ENCODE measurements at places on chromosomes 12 and 14.

DNA sequence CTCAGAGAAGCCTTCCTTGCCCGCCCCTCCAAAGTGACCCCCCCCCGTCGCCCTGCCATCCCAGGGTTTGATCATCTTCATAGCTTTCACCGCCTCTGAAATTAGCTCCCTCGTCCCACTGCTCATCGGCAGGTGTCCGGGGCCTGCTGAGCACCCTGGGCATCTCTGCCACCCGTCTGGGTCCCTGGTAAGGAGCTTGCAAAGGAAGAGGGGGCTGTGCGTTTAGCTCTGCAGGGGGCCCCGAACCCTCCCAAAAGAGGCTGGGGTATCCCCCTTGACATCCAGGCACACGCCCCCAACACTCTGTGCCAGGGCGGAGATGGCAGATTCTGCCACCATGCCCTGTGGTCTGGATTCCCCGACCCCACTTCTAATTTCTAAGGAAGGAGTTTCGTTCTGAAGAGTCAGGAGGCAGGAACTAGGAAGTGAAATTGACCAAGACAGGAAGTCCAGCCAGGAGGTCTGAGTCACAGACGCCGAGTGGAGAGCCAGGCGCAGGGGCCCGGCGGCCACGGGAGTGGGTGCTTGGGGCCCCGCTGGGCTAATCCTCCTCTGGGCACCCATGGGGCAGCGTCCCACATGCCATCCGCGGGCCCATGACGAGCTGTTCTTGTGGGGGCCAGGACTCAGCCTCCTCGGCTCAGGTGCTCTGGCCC, 95.7 kb downstream of the RFLNA start:
- no peak for DNase-seq

DNA sequence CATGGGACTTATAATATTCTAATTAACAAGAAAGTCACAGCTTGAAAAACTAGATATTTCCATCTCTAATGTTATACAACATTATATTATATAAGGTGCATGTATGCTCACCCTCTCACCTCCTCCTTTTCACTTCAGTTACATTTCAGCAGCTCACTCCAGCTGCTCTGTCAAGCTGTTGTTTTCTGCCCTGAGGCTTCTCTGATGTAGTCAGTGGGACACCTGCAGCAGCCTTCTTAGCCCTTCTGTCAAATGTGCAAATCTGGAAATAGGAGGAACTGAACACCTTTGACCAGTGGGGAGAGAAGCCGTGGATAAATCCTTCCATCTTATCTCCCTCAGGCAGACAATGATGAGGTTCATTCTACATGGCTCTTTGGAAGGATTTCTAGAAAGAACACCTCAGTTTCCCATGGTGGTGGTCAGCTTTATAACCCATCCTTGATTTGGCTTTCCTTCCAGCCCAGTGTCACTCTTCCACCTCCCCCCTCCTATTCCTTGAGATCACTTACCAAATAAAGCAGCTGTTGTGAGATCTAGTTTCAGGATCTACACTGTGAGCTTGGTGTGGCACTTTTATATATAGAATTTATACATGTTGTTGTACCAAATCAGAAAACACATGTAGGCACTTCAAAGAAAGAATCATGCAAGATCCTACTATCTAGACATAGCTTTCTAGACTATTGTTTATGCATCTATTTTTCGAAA, 79.6 kb upstream of the STK38L start:
- no peak for DNase-seq

DNA sequence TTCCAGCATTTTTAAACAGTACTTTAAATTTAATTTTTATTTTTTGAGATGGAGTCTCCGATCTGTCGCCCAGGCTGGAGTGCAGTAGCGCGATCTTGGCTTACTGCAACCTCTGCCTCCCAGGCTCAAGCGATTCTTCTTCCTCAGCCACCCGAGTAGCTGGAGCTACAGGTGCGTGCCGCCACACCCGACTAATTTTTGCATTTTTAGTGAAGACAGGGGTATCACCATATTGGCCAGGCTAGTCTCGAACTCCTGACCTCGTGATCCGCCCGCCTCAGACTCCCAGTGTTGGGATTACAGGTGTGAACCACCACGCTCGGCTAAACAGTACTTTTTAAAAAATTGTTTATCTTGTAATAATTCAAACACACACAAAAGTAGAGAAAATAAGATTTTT, 4.2 kb upstream of the FOXJ2 start:
- no peak for DNase-seq

GRCh38 chr14:20609215-20610001, 18.2 kb upstream of the RNASE12 start:
- peak; percentile 35 for DNase-seq

- DNase-seq, result no peak
These were observed 3.6 kb downstream of the SLC48A1 start for GRCh38 chr12:47776471-47777143.

- no peak for DNase-seq
These were observed 51.6 kb upstream of the PIWIL1 start for GRCh38 chr12:130286041-130286440.

DNA sequence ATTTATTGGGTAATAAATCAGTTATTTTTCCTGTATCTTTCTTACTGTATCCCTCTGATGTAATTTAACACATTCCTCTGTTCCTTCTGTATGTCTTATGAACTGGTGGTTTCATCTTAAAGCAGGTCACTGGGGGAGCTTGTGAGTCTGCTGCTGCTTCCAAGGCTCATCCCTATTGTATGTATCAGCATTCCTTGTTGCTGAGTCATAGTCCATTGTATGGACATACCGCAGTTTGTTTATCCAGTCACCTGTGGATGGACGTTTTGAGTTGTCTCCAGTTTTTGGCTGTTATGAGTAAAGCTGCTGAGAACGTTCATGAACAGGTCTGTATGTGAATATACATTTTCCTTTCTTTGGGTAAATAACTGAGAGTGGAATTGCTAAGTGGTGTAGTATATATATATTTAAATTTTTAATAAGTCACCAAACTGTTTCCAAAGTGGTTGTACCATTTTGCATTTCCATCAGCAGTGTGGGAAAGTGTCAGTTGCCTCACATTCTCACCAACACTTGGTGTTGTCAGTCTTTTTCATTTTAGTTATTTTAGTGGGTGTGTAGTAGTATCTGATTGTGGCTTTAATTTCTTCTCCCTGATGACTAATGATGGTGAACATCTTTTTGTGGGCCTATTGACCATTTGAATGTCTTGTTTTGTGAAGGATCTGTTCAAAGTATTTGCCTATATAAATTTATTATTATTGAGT, 82.7 kb downstream of the BEGAIN start:
- no peak for DNase-seq

DNA sequence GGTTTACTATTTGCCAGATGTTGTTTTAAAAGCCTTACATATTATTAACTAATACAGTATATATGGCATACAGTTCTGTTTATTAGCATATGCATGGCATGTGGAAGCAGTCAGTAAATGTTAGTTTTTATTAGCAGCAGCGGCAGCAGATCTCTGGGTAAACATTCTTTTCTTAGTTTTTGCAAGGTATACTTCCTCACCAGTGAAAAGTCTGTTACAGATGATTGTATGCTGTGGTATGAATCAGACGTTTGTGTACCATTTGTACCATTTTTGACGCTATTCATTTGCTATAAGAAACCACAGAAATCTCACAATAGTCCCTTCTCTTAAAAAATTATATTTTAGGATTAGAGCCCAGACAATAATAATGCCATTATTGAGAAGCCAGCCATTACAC, 17.8 kb downstream of the STK38L start:
- no peak for DNase-seq

GRCh38 chr12:124780752-124781685, 82.6 kb downstream of the SCARB1 start:
- DNase-seq, result no peak

GRCh38 chr12:80001562-80001961, 66.7 kb upstream of the PPP1R12A start:
- no peak for DNase-seq

- no peak for DNase-seq
These were observed 1.5 kb downstream of the KLC1 start for GRCh38 chr14:103630364-103631108.

GRCh38 chr14:51167587-51168214, 72.3 kb upstream of the TMX1 start:
- DNase-seq, result no peak

DNA sequence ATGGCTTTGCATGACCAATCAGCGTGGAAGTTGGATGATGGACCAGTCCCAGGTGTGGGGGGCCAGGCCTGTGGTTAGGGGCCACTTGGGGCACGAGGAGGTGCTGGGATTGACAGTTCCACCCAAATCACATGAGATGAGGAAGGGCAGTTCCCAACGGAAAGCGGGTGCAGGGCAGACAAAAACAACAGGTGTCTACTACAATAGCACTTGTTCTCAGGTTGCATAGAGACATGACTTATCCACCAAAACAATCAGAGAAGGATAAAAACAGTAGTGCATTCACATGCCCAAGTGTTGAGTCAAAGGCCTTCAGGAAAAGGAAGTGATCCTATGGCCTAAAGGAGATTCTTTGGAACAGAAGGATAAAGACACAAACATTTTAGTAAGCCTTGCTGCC, 14.6 kb upstream of the EIF2B2 start:
- no peak for DNase-seq

DNA sequence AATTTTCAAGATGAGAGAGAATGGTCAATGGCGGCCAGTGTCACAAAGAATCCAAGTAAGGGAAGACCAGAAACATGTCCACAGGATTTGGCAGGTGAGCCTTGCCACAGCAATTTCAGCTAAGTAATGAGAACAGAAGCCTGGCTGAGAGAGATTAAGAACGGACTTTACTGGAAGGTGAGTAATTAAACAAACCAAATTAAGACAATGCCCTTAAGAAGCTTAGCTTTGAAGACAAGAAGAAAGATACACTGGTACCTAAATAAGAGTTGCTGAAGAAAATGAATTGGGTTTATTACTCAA, 145.4 kb upstream of the PLEKHG7 start:
- no peak for DNase-seq

GRCh38 chr14:65472189-65472588, 59.7 kb downstream of the FUT8 start:
- DNase-seq, result no peak

GRCh38 chr12:12081836-12082497, 11.2 kb downstream of the BCL2L14 start:
- no peak for DNase-seq

- DNase-seq, result no peak
These were observed 30.1 kb upstream of the MAP1LC3B2 start for GRCh38 chr12:116529048-116529447.

DNA sequence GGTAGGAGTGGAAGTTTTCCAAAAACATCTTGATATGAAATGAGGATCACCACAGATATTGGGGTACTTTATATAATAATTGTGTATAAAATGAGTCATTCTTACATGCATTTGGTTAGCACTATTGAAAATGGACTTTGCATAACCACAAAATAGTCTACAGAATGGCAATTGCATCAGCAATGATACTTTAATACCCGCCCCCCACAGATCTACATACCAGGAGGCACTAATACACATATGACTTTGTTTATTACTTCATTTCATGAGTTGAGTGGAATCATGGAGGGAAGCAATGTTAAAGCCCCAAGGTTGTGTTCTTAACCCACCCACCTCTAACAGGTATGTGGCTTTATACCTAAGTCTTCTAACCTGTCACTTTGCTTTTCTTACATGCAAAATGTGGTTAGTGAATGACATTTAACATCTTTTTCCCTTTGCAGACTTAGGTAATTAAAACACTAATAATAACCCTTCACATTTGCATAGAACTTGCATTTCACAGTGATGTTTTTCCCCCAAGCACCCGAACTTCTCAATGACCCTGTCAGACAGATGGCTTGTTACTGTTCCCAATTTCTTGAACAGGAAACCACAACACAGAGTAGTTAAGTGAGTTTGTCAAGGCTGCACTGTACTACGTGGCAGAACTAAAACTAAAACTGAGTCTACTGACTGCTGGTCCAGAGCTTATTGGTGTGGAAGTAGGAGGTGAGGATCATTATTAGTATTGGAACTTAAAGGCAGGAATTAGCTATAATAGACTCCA, 101.9 kb downstream of the NPAS3 start:
- DNase-seq, result no peak

DNA sequence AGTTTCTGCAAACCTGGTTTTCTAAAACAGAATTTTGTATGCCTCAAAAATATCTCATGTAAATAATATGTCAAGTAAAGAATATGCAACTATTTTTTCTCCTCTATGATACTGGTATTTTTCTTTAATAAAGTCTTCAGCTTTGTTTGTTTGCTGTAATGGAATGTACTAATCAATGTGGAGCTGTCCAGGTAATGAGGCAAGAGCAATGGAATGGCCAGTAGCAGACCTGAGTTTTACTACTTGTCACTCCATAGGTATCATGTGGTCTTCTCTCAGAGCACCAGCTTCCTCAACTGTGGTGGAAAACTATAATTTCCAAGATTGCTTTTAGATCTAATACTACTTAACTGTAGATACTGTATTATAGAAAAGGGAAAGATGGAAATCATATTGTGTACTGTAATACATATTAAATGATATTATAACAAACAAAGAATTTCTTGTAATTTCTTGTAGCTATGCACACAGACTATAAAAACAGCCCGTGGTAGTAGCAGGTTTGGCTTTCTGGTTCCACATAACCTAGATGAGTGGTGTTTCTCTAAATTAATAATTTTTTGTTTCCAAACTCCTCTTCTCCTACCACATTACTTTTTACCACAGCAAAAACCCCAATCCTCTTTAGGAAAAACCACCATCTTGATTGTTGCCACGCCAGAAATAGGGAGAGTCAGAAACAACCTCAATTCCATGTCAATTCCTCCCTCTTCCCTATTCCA, 70.6 kb downstream of the KIF21A start:
- DNase-seq, result no peak

DNA sequence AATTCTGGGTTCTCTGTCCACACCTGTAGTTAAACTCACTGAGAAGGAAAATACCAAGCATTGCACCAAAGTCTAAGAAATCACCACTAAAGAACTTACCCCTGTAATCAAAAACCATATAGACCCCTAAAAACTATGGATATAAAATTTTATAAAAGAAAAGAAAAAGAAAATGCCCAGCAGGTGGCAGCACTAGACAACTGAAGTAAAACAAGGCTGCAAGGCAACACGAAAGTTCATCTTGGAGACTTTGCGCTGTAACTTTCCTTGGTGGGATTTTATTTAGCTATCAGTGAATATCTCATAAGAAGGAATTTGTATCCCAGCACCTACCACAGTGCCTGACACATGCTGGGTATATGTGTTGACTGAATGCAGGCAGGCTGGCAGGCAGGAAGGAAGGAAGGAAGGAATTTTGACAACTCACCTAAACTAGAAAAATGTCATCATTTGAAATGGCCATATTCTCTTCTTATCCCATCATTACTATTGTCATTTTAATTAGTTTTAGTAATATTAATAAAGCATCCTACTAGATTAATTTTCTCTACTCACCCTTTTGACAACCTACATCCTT, 68.2 kb upstream of the ETV6 start:
- DNase-seq, result peak; percentile 16

DNA sequence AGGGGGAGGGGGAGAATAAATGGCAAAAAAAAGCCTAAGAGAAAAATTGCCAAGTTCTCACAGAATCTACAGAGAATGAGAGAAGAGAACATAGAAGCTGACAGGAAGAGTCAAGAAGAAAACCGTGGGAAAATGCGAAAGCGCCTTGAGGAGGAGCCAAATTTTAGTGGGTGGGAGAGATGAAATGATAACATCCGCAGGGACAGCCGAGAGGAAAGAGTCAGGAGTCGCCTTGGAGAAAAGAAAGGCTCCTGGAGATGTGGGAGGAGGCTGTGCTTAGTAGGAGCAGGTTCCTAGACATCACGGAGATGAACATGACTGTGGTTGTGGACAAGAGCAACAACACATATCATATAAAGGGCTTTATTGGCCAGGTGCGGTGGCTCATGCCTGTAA, 49.4 kb downstream of the PHLDA1 start:
- DNase-seq, result no peak

Measured in activated effector memory CD4-positive, alpha-beta T cell treated with Interleukin-2 at 50 U/mL for 16 hours (primary cell).